ENCODE measurements at places on chromosomes 16 and 17.

- no peak for DNase-seq
These were observed 216.0 kb downstream of the HAPSTR1 start for GRCh38 chr16:9307446-9307845.

GRCh38 chr17:28928061-28928460 is 23.3 kb downstream of the PHF12 start:
- no peak for DNase-seq

DNA sequence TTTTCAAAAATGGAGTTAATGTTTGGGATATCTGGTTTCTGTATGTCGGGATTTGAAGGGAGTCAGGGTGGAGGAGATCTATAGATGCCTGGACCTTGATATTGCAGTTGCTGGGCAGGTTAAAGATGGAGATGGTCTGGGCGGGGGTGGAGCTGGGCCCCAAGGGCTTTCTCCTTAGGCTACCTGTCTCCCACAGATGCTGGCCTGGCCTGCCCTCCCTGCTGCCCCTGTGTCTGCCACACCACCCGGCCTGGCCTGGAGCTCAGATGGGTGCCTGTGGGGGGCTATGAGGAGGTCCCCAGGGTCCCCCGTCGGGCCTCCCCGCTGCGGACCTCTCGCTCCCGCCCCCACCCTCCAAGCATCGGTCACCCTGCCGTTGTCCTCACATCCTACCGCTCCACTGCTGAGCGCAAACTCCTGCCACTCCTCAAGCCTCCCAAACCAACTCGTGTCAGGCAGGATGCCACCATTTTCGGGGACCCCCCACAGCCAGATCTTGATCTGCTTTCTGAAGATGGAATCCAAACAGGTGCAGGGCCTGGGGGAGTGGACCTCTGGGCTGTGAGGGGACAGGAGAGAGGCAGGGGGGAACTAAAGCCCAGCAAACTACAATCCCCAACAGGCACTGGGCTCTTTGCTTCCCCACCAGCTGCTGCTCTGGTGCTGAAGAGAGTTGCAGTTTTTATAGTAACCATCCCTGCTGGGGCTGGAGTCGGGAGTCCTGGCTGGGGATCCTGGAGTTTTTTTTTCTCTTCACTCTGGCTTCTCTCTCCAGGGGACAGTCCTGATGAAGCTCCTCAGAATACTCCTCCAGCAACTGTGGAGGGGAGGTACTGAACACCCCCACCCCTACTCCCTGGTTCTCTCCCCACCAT is 2.9 kb downstream of the ARHGEF15 start:
- no peak for DNase-seq

DNA sequence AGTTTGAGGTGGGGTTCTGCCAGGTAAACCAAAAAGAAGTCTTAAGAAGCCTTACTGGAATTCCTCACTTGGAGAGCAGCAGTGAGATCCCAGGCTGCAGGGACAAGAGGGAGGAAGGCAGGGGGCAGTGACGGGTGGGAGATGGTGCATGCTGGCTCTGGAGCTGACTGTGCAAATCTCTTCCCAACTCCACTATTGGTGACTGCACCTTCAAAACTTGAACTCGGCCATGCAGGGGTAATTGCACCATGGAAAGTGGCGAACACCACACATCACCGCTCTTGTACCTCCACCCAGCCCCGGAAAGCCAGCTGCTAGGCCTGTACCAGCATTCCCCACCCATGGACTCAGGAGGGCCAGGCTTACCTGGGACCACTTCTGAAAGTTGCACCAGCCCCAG is 51.4 kb upstream of the CDR2 start:
- DNase-seq, result no peak

DNA sequence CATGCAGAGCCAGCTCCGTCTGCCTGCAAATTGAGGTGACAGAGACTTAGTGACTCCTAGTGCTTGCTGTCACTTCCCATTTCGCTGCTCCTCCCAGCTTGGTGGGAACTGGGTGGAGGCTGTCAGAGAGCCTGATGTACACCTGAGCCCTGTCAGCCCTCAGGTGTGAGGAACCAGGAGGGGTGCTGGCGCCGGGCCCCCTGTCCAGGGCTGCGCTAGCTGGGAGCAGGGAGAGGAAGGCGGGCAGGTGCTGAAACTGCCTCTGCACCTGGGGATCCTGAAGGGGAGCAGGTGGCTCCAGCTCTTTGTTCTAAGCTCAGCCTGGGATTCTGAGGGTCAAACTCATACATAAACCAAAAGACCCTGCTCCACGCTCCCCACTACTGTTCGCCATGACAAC is 10.8 kb upstream of the WSCD1 start:
- no peak for DNase-seq

GRCh38 chr17:63278728-63279442 is 167.2 kb downstream of the CYB561 start:
- DNase-seq, result no peak

DNA sequence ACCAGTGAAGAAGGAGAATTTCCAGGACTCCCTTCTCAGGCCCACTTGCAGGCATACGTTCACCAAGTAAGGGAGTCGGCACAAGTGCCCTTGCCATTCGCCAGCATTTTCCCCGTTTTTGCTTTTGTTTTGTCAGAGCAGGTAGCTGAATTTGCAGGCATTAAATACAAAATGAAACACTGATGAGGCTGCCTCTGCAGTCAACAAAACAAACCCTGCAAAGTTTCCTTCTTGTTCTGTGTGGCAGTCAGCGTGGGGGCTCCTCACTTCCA is 7.8 kb downstream of the GLOD4 start:
- DNase-seq, result no peak

DNA sequence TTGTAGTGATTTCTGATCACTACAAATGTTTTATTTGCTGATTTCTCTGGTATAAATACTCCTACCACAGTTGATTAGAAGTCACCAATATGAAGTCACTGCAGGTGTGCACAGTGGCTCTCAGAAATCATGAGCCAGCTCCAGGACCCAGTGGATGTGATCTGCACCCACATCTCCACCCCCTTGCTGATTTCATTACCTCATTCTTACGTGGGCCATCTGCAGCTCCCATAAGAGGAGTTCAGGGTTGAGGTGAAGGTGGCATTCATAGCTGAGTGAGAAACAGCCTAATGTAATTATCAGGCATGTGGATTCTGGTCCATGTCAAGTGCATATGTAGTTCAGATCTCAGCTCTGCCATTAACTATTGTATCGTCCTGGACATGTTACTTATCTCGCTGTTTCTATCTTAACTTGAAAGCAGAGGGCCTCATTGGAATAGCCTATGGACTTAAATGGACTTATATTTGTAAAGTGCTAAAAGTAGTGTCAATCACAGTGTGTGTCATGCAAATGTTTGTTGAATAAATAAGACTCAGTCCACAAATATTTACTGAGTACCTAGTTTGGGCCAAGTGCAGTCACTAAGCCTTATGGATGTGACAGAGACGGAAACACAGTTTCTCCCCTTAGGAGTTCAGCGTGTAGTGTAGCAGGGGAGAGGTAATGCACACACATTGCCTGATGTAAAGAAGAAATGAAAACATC is 40.7 kb upstream of the ZKSCAN2 start:
- DNase-seq, result no peak

GRCh38 chr16:88570691-88571092 is 489 bp downstream of the ZC3H18 start:
- no peak for DNase-seq

GRCh38 chr17:17782523-17783115 is 54.2 kb downstream of the SREBF1 start:
- no peak for DNase-seq

DNA sequence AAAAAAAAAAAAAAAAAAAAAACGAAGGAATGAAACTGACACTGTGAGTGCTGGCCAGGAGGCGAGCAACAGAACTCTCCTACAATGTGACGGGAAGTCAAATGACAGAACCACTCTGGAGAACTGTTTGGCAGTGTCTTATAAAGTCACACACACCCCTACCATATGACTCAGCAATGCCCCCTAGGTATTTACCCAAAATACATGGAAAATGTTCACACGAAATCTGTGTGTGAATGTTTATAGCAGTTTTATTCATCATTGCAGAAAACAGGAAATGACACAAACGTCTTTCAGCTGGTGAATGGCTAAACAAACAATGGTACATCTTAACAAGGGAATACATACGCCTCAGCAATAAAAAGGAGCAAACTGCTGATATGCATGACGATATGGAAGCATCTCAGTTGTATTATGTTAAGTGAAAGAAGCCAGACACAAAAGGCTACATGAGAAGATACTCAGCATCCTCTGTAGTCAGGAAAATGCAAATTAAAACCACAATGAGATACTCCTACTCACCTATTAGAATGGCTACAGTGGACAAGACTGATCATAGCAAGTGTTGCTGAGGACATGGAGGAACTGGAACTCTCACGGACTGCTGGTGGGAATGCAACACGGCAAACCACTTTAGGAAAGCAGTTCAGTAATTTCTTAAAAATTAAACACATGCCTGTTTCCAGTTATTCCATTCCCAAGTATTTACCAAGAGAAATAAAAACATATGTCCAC is 74.7 kb downstream of the TBC1D16 start:
- DNase-seq, result no peak

GRCh38 chr16:50478773-50479149 is 69.4 kb upstream of the NKD1 start:
- no peak for DNase-seq

DNA sequence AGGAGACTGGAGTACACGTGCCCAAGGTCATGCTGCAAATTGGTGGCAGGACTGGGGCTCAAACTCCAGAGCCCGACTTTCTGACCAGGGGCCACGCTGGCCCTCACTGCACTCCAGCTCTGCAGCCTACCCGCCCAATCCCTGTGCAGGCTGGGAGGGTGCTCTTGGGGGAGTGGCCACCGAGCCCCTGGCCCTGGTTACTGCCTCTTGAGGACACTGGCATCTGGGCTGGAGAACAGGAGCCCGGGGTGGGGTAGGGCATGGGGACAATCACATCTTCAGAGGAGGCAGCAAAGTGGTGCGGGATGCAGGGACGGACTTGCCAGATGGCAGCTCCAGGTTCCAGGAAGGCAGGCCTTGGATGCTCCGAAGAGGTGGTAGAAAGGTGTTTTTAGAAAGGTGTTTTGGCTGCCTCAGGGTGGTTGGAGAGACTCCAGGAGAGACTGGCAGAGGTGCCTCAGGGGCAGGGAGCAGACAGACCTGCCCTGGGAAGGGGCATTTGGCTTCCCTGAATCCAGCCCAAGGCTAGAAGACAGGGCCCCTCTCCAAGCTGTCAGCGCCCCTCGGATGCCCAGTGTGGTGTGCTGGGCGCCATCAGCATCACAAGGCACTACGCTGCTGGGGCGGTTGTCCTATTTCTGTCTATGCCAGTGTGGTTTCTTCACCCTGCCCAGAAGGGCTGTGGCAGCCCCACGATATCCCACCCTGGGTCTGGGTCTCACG is 220.6 kb downstream of the NTN1 start:
- no peak for DNase-seq

- DNase-seq, result no peak
These were observed 1.7 kb upstream of the GJD3 start for GRCh38 chr17:40366076-40366860.

DNA sequence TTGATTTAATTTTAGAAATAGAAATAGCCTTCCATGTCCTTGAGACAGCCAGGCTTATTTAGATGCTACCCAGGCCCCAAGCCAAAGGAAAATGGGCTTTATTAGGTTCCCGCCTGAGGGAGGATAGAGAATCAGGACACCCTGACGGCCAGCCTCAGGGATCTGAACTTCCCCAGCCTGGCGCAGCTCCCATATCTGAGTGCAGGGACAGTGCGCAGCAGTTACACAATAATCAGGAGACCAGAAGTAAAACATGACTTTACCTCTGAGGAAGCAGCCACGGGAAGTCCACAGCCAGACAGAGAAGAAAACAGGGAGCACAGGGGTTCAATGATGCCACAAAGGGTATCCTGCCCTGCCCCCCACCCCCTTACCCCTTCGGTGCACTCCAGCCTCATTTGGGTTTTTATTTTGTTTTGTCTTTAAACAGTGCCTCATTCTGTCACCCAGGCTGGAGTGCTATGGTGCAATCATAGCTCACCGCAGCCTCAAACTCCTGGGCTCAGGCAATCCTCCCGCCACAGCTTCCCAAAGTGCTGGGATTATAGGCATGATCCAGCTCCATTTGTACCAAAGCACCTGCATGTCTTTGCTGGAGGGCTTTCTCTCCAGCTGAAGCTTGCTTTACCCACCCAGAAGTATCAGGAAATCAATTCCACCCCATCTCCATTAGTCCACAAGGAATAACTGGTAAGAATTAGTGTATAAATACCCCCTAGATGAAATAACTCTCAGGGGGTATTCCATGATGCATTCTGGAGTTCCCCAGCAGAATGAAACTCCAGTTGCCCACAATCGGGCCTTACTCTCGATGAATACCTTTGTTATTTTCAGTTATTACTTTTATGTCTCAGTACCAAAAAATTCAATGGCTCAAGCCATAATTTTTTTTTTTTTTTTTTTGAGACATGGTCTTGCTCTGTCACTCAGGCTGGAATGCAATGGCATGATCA is 21.9 kb downstream of the ORC6 start:
- DNase-seq, result no peak

- DNase-seq, result no peak
These were observed 6.8 kb downstream of the RAB40B start for GRCh38 chr17:82691714-82692113.

- no peak for DNase-seq
These were observed 313.3 kb upstream of the HSBP1 start for GRCh38 chr16:83494459-83494858.

DNA sequence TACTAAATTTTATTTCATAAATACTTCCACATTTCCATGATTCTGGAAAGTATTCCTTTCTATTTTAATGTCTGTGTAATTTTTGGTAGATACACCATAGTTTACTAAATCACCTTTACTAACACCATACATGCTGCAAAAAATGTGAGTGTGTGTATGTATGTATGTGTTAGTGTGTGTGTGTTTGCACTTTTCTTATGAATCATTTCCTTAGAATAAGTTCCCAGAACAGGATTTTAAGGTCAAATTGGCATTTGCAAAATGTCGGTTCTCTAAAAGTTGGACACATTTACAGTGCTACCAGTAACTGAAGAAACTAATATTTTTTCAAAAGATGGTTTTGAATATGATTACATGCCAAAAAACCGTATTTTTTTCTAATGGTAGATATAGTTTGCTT is 137.1 kb downstream of the CYB561 start:
- DNase-seq, result no peak

GRCh38 chr17:74309902-74310301 is 16.1 kb upstream of the KIF19 start:
- DNase-seq, result no peak

DNA sequence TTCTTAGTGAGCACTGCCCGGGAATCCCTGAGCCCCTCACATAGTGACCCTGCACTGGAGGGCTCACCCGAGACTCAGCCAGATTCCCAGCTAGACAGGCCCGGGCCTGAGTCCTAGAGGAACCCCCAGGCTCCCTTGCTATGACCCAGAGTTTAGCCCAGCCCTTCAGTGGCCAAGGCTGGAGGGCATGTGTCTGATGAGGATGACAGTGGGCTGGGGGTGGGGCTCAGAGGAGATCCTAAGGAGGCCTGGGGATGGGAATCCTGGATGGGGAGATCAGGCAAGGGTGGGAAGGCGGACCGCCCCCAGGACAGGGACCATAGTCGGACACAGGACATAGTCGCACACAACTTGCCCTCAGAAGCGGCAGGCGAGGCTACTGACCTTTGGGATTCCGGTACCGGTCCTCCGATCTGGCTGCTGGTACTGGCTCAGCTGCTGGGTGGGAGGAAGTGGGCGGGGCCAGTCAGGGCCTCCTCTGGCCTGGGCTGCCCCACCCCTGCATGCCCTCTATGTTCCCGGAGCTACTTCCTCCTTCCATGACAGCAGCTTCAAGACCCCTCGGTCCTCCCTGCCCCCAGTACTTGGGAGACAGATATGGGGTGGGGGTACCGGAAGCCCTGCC is 1.1 kb downstream of the CD79B start:
- no peak for DNase-seq

GRCh38 chr17:10557422-10557821 is 8.0 kb upstream of the MYH2 start:
- DNase-seq, result no peak
